ENCODE measurements at places on chromosomes 1 and 21. TPM values are rescaled to one million over a fixed set of nuclear protein-coding genes. Genes with fewer than 3 reads are reported as not detected.

GRCh38 chr1:167666416-167666815, 36.4 kb downstream of the RCSD1 start:
- DNase-seq = no peak

The PADI1 gene
- not detected for total RNA-seq

DNA sequence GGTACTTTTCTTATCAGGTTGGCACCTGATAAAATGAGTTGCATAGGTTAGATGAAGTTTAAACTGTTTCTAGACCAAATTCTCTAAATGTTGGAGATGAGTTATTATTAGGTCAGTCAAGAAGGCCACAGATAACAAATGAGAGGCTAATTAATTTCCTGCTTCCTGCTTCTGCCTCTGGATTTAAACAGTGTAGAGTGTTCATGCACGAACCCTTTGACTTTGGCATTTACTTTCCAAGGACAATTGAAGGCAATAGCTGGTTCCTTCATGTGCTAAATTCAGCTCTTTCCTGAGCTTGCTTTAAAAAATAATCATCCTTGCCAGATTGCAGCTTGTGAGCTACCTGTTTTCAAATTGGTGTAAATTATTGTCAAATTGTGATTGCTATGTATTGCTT, 80.6 kb downstream of the RASAL2 start:
- no peak for DNase-seq

The WNT4 gene
- 0.22 TPM for total RNA-seq

The OR10R2 gene
- total RNA-seq = not detected

DNA sequence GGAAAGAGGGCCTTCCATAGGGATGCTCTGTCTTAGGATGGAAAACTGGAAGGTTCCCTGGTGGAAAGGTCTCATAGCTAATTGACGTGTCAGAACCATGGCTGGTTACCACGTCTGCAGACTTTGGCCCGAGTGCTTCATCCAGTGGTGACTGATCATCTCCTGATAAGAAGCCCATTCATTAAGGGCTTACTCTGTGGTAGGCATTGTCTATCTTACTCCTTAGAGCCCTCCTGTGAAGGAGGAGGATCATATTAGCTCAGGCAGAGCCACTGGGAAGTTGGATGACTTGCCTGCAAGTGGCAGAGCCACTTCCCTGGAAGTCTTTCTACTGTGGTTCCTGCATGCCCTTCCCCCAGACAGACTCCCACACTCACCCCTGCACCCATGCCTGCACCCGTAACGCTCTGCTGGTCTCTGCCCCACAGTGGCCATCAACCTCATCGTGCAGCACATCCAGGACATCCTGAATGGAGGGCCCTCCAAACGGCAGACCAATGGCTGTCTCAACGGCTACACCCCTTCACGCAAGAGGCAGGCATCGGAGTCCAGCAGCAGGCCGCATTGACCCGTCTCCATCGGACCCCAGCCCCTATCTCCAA, 79.9 kb downstream of the UCK2 start:
- DNase-seq = no peak

- DNase-seq = no peak
Measured at GRCh38 chr1:193156117-193156821, 30.1 kb downstream of the B3GALT2 start.

GRCh38 chr1:228646717-228647522, 88.4 kb upstream of the RHOU start:
- DNase-seq = no peak

- no peak for DNase-seq
Measured at GRCh38 chr1:74811436-74812179, 78.7 kb downstream of the TYW3 start.

The LRRC38 gene
- total RNA-seq = not detected

The MASP2 gene
- total RNA-seq = not detected

DNA sequence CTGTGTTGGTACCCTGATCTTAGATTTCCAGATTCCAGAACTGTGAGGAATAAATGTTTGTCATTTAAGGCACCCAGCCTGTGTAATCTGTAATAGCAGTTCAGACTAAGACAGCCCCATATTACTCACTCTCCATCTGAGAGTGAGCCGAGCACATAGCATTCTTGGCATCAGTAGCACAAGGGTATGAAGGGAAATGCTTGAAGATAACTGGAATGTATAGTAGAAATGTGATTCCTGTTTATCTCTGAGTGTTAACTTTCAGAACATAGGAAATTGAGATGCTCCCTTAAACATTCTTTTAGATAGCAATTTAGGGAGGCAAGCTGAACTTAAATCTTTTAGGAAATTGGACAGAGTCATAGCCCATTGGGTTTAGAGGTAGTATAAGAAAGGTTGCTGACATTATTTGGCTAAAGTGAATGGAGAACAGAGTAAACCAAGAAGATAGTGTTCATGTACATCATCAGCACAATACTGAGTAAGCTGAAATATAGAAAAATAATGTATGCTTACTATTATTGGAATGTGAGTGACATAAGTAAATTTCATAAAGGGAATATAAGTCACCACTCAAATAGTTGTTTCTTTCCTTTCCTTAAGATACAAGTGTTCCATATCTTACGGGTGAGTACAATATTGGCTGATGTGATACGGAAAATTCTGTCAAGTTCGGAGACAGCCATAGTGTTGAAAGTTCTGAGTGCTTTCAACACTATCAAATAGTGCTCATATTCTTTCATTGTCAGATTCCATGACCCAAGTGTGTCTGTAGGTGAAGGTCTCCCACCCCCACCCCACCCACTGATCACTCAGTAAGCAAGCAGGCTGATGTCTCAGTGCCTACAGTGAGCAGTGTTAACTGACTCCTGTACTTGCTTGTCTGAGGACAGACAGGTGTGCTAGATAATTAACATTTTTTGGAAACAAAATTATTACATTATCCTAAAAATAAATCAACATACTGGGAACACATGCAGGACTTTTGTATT, 73.7 kb downstream of the LRRC8D start:
- no peak for DNase-seq

The LRP8 gene
- total RNA-seq = 2.4 TPM

The RAB25 gene
- not detected for total RNA-seq

The ALG6 gene
- 19.5 TPM for total RNA-seq

- no peak for DNase-seq
Measured at GRCh38 chr1:96845464-96845863, 123.9 kb downstream of the PTBP2 start.

The FAM72B gene
- total RNA-seq = 0.89 TPM

The ROR1 gene
- 16.7 TPM for total RNA-seq

- DNase-seq = no peak
Measured at GRCh38 chr1:246304484-246305259, 202.4 kb downstream of the SMYD3 start.

The DR1 gene
- total RNA-seq = 38.7 TPM

GRCh38 chr1:110205156-110205555, 5.0 kb upstream of the KCNC4 start:
- no peak for DNase-seq

The HOOK1 gene
- 0.53 TPM for total RNA-seq

- no peak for DNase-seq
Measured at GRCh38 chr1:192527950-192528349, 47.6 kb upstream of the RGS1 start.

DNA sequence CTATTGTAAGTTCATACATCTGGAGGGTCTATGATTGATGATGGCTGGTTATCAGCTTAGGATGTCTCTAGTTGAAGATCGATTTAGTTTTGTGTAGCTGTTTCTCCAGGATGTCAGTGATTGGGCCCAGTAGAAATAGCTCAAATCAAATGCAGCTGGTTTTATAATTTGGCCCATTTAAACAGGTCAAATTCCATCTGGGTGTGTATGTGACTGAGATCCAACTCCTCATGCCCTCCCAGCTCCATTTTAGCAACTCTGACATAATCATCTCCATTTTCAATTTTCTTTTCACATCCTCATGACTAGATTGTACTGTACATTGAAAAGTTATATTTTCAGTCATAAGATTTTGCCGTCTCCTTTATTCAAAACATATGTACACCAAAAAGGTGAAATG, 99.2 kb downstream of the TPR start:
- no peak for DNase-seq

DNA sequence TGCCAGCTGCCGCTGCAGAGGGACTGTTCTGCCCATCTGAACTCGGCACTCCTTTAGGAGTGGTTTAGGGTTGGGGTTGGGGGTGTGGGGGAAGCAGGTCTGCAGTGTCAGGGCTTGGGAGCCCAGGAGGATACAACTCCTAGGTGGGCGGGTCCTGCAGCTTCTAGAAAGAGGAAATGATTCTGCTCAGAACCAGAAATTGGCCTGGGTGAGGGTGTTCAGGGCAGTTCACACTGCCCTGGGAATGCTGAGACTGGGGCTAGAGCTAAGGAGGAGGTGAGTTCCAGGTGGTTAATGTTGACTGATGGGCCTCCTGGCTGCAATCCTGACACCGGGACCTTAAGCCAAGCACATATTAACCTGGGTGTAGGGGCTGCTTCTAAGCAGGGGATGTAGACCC, 4.8 kb upstream of the SLC26A9 start:
- no peak for DNase-seq

GRCh38 chr1:247638011-247638410, 32.6 kb downstream of the OR2G3 start:
- no peak for DNase-seq

DNA sequence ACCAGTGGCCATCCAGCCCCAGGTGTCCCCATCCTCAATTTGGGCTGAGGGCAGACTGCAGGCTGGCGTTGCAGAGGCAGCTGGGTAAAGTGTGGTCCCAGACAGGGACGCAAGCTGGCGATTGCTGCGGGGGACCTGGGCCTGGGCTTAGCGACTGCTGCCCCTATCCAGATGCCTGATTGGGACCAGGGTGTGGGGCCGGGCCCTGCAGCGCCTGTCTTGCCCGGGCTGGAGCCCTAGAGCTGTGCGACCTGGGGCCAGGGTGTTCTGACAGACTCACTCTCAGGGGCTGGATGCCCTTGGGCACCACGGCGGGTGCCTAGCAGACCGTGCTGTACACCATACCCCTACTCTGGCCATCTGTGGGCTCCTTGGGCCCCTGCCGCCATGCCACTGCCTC, 16.2 kb upstream of the FAAP20 start:
- DNase-seq = peak; percentile 63

- DNase-seq = no peak
Measured at GRCh38 chr1:119323216-119323982, 45.2 kb upstream of the HAO2 start.

- no peak for DNase-seq
Measured at GRCh38 chr1:235822685-235823084, 44.0 kb downstream of the LYST start.

- DNase-seq = peak; percentile 81
Measured at GRCh38 chr1:177256153-177257075, 85.7 kb downstream of the BRINP2 start.

GRCh38 chr1:221335161-221336101, 406.5 kb downstream of the DUSP10 start:
- DNase-seq = peak; percentile 67

GRCh38 chr1:66779475-66780078, 21.5 kb downstream of the INSL5 start:
- no peak for DNase-seq

Measured in sciatic nerve (tissue), 2 donors.